ENCODE measurements at places on chromosomes 5 and 9. TPM values are rescaled to one million over a fixed set of nuclear protein-coding genes. Genes with fewer than 3 reads are reported as not detected.

The CSNK1A1 gene
- 292 TPM for total RNA-seq

The PRKACG gene
- not detected for total RNA-seq

The SLC6A7 gene
- 0.11 TPM for total RNA-seq

The ALDH1B1 gene
- 13.5 TPM for total RNA-seq

The APBA1 gene
- 24.6 TPM for total RNA-seq

The MYOT gene
- total RNA-seq: 15.9 TPM

The KCNMB1 gene
- 1.4 TPM for total RNA-seq

The TMEM174 gene
- total RNA-seq: not detected

The OR13F1 gene
- total RNA-seq: not detected

The COL5A1 gene
- total RNA-seq: 407 TPM

Data from camera-type eye (tissue), 1 donor.